ENCODE measurements at places on chromosomes 16 and 17.

DNA sequence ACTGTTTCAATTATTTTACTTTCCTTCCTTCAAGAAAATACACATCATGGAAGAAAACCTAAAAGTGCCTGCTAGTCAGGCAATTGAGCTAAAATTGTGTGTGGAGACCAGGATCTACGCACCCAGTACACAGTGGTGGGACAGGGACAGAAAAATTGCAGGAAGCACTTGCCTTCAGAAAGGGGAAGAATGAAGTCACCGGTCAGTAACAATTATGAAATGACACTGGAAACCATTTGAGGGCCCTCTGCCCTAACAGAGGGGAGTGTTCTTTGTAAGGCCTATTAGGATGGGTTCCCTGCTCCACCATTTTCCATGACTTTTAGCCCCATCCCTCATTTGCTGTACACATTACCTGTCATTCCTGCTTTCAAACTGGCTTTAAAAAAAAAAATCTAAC lies 4.5 kb upstream of the PHAF1 start:
- no peak for DNase-seq

DNA sequence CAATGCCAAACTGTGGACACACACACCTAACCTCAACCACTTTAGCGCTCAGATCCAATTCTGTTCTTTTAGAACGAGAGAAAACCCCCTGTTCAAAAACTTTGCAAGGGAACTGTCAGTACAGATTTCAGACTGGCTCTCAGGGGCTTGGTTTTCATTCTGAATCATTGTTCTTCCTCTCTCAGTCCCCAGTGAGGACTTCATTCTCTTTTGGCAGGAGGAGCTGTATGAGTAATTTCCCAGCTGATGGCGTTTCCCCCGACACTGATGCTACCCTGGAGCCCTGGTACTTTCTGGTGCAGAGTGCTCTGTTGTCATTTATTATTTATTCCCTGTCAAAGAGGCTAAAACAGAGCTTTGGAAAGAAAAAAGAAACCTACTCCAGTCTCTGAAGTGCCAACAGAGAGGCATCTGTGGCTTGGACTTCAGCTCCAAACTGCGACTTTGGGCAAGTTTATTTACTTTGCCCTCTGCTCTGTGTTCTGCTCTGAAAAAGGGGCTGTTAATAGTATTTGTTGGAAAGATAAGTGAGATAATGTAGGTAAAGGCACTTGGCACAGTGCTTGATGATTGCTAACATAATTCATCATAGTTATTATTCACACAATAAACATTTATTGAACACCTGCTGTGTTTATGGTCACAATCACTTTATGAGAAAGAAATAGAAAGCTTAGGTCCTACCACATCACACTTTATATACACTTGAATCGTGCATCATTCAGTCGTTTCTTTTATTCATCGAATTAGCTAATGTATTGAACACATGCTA lies 28.3 kb downstream of the ETV4 start:
- no peak for DNase-seq

DNA sequence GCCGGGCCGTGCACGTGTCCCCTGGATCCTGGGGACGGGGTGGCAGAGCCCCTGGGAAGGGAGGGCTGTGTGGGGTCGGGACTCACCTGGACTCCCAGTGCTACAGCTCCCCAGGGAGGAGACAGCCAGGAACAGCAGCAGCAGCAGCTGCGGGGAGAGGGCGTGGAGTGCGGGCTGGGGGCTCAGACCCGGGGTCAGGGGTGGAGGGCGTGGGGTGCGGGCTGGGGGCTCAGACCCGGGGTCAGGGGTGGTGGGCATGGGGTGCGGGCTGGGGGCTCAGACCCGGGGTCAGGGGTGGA lies 20.7 kb downstream of the TPSD1 start:
- no peak for DNase-seq

DNA sequence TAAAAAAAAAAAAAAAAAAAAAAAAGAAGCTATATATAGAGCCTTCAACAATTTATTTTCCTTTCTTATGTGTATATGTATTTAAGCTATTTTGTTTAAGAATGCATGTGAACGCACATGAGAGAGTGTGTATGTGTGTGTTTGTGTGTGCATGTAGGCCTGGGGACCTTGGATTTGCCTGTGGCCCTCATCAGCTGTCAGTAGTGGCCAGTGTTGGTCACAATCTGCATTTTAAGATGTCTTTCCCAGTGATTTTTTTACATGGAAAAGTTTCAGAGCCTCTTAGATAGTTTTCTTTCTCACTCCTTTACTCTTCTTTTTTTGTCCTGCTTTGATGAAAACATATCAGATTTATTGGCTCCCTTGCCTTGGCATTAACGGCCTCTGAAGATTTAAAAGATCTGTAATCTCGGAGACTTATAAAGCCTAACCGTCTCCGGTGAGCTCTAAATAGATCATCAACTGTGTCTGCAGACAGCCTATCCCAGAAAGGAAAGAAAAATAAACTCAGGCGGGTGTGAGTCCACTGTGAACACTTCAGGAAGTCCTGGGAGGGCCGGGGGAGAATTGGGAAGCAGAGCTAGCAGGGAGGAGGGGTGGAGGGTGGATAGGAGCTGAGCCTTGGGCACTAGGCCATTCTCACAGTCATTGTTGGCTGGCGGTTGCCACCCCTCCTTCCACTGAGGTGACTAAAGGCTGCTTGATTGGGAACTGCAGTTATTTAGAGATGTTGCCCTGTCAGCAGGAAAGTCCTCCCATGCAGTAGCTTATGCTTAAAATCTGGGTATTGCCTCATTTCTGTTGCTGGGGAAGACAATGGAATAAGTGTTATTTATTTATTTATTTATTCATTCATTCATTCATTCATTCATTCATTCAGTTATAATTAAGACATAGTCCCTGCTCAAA lies 86.8 kb downstream of the WWP2 start:
- DNase-seq = no peak

DNA sequence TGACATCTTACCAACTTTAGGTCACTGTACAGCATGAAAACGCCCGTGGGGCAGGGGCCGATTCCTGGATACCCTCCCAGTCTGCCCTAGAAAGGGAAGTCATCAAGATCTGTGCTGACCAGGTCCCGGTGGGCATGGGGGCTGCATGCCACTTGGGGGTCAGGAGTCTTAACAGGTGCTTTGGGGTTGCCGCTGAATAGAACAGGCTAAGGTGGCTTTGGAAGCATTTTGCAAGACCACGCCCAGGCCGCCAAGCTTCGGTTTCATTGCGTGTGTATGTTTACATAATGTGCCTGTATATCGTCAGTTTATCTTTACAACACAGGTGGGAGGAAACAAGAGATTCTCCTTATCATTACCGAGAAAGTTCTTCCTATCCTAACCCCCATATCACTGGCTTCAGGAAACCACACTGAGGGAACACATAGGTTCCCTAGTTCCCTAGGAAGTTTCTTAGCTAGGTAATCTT lies 13.3 kb upstream of the USP36 start:
- DNase-seq = peak; percentile 73

- no peak for DNase-seq
Observed at GRCh38 chr17:32461498-32461852, 17.2 kb downstream of the PSMD11 start.

GRCh38 chr16:16021020-16021419 lies 71.6 kb downstream of the ABCC1 start:
- DNase-seq = peak; percentile 34

- no peak for DNase-seq
Observed at GRCh38 chr17:82782657-82783207, 30.9 kb downstream of the TBCD start.

DNA sequence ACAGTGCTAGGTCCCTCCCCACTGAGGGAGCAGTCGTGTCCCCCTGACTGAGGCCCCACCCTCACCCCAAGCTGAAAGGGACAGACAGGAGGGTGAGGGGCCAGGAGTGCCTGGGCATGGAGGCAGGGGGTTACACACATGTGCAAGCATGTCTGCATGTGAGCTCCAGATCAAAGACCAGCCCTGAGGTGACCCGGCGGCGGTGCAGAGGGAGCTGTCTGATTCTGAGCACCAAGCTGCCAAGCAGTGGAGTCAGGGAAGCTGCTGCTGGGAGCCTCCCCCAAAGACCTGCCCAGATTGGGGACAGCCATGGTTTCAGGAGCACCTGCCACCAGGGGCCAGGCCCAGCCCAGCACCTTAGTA lies 5.5 kb downstream of the DLX3 start:
- no peak for DNase-seq

DNA sequence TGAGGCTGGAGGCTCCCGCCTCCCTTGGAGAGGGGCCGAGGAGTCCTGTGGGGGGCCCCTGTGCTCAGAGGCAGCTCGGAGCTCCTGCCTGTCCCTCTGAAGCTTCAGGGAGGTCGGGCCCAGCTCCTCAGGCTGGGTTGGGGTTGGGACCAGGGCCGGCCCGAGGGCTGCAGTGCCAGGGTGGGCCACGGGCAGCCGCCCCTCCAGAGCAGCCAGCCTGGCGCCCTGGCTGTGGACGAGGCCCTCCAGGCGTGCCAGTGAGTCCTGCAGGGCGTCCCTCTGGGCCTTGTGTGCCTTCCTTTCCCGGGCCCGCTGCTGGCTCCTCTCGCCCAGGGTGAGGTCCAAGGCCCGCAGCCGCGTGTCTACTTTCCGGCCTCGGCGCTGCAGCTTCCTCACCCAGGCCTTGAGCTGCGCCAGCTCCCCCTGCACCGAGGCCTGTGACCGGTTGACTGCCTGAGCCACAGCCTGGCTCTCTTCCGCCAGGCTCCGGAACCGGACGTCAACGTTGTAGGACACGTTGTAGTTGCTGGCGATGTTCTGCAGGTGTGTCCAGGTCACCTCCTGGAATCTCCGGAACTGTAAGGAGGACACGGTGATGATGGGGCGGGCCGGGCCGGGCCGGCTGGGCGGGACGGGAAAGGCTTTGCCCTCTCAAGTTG lies 1.2 kb downstream of the PTX4 start:
- no peak for DNase-seq
